Parietal lobe (tissue), 2 donors: ENCODE measurements at places on chromosomes 4 and X. TPM values are rescaled to one million over a fixed set of nuclear protein-coding genes. Genes with fewer than 3 reads are reported as not detected.

SPANXB1 gene
- not detected for total RNA-seq

RGN gene
- total RNA-seq: 6.9 TPM

PPP2R2C gene
- total RNA-seq: 60.7 TPM

ADAMTS3 gene
- 15.3 TPM for total RNA-seq

RNF175 gene
- 35.1 TPM for total RNA-seq

PLAC1 gene
- total RNA-seq: not detected

MAGEA9B gene
- total RNA-seq: not detected

HERC6 gene
- 6.6 TPM for total RNA-seq

ZAR1 gene
- total RNA-seq: 0.94 TPM

ASB9 gene
- total RNA-seq: 1.6 TPM

TLL1 gene
- 1.3 TPM for total RNA-seq

UBE2D3 gene
- total RNA-seq: 292 TPM

RGS12 gene
- total RNA-seq: 133 TPM

SGMS2 gene
- total RNA-seq: 0.63 TPM

ZNF711 gene
- total RNA-seq: 148 TPM

VCX3B gene
- not detected for total RNA-seq

PNMA6A gene
- total RNA-seq: 14.4 TPM

PASD1 gene
- total RNA-seq: not detected

CT45A3 gene
- total RNA-seq: not detected

GRPR gene
- 0.63 TPM for total RNA-seq

FOXR2 gene
- not detected for total RNA-seq

GPRIN3 gene
- total RNA-seq: 35.1 TPM

ATP2B3 gene
- total RNA-seq: 11.6 TPM

TCEAL1 gene
- total RNA-seq: 37.2 TPM

RNF150 gene
- 53.2 TPM for total RNA-seq

TCEANC gene
- 8.8 TPM for total RNA-seq

NUDT10 gene
- total RNA-seq: 36.3 TPM

ZNF732 gene
- 3.1 TPM for total RNA-seq

GPR82 gene
- total RNA-seq: not detected

CENPC gene
- 55.1 TPM for total RNA-seq

YIPF6 gene
- 26.6 TPM for total RNA-seq

TMEM255A gene
- total RNA-seq: 2.2 TPM

MAGEA11 gene
- not detected for total RNA-seq

TREX2 gene
- total RNA-seq: 1.9 TPM

CXCL11 gene
- total RNA-seq: not detected

TMEM150C gene
- 76.7 TPM for total RNA-seq
